ENCODE measurements at places on chromosomes 12 and 14.

GRCh38 chr12:52437508-52437907 lies 3.3 kb upstream of the KRT75 start:
- no peak for DNase-seq

GRCh38 chr12:25549120-25549519 lies 4.0 kb downstream of the LMNTD1 start:
- DNase-seq, result no peak

- DNase-seq, result peak; percentile 72
Measured at GRCh38 chr14:71103662-71104484, 196.6 kb downstream of the PCNX1 start.

- no peak for DNase-seq
Measured at GRCh38 chr12:121217063-121217462, 7.1 kb downstream of the P2RX4 start.

DNA sequence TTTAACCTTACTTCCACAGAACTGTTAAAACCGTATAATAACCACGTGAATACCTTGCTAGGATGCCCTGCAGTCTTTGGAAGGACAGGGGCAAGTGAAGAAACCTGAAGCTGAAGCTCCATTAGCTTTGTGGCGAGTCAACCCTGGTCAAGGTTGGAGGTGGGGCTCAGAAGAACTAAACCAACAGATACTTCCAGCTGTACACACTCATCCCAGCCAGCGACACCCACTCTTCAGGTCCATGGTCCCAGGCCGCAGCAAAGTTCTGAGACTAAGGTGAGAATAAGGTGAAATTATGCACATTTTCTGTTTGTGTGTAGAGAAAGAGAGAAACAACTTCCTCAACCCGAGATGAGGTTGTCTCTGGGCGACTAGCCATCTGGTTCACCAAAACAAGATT lies 77.6 kb downstream of the NTF3 start:
- DNase-seq, result no peak

DNA sequence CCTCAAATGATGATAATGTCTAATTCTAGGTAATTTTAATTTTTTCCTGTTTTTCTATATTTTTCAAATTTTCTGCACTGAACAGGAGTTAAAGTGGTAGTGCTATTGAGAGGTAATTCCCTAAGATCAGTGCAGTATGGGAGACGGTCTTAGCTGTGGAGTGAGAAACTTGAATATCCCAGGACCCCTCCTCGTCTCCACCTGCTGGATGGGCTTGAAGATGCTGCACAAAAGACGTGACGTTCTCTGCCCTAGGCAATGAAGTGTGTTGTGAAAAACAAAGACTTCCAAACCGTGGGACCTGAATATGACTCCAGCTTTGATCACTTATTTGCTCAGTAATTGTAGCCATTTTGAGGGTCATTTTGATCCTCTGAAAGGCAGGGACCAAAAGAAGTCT lies 298.1 kb downstream of the VRK1 start:
- no peak for DNase-seq

DNA sequence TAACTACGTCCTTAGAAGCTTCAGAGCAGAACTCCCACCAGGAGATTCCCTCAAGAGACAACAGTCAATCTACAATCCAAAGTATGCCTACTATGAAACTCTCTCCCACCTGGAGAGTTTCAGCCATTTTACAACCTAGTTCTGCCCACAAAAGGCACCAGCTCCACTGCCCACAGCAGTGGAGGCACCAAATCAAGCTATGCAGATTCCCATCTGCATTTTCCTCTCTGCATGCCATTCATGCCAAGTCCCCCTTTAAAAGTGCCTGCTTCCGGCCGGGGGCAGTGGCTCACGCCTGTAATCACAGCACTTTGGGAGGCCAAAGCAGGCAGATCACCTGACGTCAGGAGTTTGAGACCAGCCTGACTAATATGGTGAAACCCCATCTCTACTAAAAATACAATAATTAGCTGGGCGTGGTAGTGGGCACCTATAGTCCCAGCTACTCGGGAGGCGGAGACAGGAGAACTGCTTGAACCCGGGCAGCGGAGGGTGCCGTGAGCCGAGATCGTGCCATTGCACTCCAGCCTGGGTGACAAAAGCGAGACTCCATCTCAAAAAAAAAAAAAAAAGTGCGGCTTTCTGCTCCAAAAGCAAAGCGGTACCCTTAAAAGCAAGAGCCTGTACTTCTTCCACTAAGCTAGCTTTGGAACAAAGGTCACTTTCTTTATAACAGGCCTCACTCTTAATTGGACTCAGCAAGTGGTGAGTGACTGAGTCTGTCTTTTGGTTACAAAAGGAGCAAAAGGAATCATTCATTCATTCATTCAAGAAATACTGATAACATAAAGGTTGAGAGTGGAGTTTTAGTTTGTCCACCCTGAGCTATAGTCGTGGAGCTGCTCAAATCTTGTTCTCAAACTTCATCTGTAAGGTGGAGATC lies 10.1 kb upstream of the DLGAP5 start:
- DNase-seq, result no peak

DNA sequence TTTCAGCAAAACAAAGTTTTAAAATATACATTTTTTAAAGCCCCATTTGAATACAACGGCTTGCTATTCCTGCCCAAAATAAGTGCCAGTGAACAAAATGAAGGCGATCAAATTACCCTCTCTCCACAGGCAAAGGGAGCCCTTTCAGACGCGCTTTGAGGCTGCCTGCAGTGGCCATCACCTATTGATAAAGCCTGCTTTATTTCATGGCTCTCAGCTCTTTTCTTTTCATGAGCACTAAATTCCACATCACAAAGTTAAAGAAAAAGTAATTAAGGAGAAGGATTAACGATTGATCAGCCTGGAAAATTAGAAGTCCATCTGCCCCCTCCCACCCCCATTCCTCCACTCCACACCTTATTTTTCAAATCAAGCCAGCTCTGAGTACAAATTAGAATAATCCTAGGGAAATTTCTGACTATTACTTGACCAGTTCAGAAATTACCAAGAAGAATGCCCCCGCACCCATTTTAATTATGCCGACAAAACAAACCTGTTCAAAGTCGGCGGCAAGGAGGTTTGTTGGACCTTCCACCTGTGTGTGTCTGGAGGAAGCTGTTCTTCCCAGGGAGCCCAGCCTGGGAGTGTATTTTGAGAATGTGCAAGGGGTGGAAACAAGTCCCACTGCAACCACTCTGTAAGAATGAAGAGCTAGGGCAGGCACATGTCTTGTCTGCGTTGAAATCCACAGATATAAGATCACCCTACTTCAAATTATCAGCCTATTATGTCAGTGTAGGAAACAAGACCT lies 64.2 kb upstream of the RIC8B start:
- DNase-seq, result no peak

DNA sequence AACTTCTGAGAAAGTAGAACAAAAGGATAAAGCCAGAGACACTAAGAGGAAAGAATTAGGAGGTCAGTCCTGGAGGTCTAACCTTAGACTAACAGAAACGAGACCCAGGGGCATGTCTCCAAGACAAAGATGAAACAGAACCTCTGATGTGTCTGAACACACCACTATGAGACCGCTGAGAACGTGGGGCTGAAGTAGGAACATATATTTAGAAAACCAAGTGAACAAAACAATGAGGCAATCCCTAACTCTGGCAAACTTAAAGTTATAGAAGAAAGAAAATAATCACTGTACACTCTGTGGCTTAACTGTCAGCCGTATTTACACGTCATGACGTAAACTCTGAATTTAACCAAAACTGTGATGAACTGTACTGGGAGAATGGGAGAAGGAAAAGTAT lies 17.9 kb downstream of the KCTD10 start:
- DNase-seq, result no peak

GRCh38 chr12:49624921-49625577 lies 1.7 kb downstream of the PRPF40B start:
- DNase-seq, result no peak

DNA sequence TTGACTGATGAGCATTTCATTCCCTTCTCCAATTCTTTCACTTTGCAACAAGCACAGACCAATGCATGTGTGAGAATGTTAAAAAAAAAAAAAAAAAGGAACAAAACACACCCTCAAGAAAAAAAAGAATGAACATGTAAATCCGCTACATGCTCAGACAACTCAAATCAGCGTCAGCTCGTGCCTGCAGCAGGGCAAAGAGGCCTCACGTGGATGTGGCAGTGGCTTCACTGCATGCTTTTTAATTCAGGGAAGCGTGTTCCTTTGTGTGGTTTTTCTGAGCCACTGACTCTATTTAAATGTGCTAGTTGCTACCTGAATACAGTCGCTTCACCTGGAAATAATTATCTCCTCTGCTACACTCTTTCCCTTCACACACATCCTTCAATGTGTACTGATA lies 55.1 kb downstream of the PPP1R36 start:
- DNase-seq, result no peak

GRCh38 chr14:80718940-80719339 lies 222.6 kb downstream of the CEP128 start:
- DNase-seq, result no peak

- DNase-seq, result no peak
Measured at GRCh38 chr14:68576496-68577244, 216.2 kb downstream of the ZFP36L1 start.

DNA sequence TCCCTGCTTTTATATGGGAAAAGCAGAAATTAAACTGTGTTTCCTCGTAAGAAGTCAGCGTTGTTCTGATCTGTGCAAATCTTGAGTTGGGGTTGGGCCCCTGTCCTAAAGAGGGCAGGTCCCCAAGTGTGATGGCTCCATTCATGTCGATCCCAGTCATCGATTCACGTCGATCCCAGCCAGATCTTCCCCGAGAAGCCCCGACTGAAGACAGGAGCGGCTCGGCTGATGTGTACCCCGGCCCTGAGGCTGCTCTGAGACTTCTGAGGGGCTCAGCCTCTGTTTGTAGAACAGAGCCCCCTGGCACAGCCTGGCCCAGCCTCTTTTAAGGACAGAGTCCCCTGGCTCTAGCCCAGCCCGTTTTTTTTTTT lies 9.3 kb downstream of the PGAM5 start:
- no peak for DNase-seq

DNA sequence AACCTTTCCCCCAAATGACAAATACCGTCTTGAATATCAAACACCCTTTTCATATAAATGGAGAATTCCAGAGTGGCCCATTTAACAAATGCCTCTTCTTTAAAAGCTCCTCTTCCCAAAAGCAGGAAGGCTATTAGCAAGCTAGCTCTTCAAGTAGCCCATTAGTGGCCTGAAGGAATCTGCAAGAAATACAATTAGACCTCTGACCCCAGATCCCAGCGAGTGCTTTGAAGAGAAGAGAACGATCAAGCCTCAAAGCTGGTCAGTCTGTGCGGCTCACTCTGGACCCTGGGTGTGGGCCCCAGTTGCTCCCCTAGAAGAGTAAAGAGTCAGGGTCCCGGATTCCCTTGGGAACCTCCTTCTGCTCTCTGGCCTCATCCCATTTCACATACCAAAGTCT lies 325.6 kb downstream of the NUAK1 start:
- no peak for DNase-seq

DNA sequence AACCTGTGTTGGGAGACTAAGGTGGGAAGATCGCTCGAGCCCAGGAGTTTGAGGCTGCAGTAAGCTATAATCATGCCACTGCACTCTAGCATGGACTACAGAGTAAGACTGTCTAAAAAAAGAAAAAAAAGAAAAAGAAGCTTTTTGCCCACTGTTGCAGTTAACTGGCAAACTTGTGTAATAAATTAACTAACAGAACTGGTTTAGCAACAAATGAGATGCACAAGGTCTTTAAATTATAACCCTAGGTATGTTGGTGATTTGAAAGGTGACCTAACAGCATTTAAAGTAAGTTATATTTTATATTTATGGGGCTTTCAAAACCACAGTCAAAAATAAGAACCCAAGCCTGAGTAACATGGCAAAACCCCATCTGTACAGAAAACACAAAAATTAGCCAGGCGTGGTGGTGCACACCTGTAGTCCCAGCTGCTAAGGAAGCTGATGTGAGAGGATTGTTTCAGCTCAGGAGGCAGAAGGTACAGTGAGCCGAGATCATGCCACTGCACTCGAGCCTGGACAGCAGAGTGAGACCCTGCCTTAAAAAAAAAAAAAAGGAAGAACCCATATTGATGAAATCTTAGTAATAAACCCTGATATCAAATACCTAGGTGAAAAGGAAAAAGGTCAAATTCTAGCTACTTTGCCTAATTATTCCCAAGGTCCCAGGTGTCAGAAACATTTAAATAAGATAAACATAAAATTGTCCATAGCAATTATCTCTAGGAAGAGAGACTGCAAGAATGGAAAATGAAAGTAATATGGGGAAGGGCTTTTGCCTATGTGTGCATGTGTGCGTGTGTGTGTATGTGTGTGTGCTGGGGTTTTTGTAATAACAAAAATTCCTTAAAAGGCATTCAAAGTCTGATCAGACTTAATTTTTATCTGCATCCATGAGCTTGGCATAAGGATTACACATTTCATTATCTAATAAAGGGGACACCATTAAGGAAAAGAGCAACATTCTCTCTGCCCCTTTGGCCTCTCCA lies 15.4 kb downstream of the SYNE2 start:
- no peak for DNase-seq

GRCh38 chr12:79326663-79327062 lies 364.1 kb downstream of the PAWR start:
- no peak for DNase-seq

- DNase-seq, result no peak
Measured at GRCh38 chr12:102958073-102958829, 777 bp downstream of the ASCL1 start.

GRCh38 chr12:104485651-104486362 lies 29.1 kb downstream of the CHST11 start:
- peak; percentile 94 for DNase-seq

GRCh38 chr14:72946491-72946890 lies 20.2 kb downstream of the DCAF4 start:
- no peak for DNase-seq

DNA sequence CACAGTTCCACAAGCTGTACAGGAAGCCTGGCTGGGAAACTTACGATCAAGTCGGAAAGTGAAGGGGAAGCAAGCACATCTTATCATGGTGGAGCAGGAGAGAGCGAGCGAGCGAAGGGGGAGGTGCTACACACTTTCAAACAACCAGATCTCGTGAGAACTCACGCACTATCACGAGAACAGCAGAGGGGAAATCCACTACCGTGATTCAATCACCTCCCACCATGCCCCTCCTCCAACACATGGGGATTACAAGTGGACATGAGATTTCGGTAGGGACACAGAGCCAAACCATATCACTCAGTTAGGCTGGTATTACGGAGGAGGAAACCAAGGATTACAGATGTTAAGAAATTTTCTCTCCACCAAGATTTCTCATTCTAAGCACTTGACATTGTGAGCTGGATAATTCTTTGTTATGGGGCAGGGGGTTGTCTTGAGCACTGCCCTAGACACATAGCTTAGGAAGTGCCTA lies 262.0 kb upstream of the G2E3 start:
- no peak for DNase-seq

DNA sequence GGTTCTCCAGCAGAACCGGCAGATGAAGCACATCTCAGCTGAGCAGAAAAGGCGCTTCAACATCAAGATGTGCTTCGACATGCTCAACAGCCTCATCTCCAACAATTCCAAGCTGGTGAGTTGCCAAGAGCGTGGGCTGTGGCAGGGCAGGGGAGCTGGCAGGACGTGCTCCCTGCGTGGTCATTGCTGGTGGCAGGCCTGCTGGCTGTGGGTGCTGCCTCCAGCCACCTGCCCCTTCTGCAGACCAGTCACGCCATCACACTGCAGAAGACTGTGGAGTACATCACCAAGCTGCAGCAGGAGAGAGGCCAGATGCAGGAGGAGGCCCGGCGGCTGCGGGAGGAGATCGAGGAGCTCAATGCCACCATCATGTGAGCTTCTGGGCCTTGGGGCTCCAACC lies 35.8 kb downstream of the IL31 start:
- DNase-seq, result no peak

Measured in NB4 (cell line).